NCI-H524 (cell line): ENCODE measurements at places on chromosomes 2 and 18.
A peak's percentile ranks its signal among the peaks of the same experiment; 100 is the strongest.

GRCh38 chr18:35653392-35654135 is 72.0 kb downstream of the GALNT1 start:
- DNase-seq: no peak

GRCh38 chr18:6672821-6673308 is 56.7 kb upstream of the ARHGAP28 start:
- DNase-seq: no peak

- no peak for DNase-seq
Measured at GRCh38 chr2:137178951-137179377, 413.6 kb downstream of the THSD7B start.

DNA sequence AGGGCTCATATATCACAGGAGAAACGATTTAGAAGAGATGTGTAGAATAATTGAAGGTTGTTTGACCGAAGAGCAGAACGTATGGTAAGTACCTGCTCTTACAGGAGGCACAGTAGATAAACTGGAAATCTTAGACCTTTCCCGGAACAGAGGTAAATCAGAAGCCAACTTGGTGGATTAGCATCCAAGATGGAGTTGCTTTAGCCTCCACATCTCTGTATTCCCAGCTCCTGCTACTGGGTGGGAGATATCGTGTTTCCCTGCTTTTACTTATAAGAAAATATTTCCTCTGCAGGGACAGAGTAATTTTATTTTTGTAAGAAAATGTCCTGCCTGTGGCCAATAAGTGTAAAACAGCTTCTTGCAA is 164.5 kb downstream of the SLC39A10 start:
- DNase-seq: no peak

- DNase-seq: no peak
Measured at GRCh38 chr2:12493031-12493513, 223.7 kb upstream of the TRIB2 start.

- no peak for DNase-seq
Measured at GRCh38 chr2:197209742-197210408, 100.7 kb downstream of the ANKRD44 start.

DNA sequence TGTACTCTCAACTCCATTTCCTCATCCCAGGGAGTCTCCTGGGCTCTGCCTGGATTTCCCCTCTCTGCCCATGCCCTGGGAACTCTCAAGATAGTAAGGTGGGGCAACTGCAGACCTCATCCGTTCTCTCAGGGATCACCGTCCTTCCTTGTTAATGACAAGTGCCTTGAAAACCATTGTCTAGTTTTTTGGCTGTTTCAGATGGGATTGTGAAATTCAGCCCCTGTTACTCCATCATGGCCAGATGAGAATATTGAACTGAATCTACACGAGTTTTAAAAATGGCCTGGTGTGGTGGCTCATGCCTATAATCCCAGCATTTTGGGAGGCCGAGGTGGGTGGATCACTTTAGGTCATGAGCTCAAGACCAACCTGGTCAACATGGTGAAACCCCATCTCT is 665 bp upstream of the HRH4 start:
- DNase-seq: no peak

- DNase-seq: no peak
Measured at GRCh38 chr2:208062113-208062512, 36.8 kb upstream of the PLEKHM3 start.

DNA sequence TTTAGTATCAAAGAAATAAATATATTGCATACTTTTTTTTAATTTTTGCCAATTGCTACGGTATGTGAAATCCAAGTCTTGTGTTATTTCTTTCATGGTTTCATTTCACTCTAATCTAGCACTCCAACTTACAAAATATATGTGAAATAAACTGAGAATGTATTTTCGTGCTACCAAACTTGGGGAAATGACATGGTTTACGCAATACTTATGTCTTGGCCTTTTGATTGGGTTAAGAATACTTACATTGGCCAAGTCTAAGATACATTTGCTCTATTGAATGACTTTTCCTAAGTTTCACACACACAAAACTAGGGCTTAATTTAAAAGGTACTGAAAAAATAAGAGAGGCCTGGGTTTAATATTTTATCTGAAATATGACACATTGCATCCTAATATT is 80.5 kb downstream of the VRK2 start:
- no peak for DNase-seq

DNA sequence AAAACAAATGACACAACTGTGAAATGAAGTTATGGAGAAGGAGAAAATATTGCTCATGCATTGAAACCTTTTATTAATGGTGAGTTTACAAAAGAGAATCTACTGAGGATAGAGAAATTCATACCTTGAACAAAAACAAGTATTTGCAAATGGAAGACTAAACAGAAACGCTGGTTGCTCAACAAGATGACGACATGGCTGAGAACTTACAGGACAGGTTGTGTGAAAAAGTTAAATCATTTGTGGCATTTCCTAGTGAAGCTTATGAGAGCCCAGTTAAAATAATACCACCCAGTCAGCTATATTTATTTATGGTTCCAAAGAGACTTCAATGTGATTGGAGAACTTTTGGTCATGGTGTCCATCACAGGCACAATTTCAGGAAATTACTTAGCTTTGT is 148.6 kb upstream of the PKDCC start:
- DNase-seq: no peak

- DNase-seq: peak; percentile 29
Measured at GRCh38 chr18:45505497-45506206, 109.6 kb upstream of the SLC14A2 start.

GRCh38 chr2:105919826-105920225 is 175.1 kb downstream of the NCK2 start:
- no peak for DNase-seq

GRCh38 chr2:190213441-190214335 is 105.9 kb downstream of the HIBCH start:
- no peak for DNase-seq

GRCh38 chr2:234951664-234952269 is at the start of gene SH3BP4:
Gene SH3BP4, plus strand, starts transcription at chr2:234952017. Its CDS starts 82,986 bp downstream, at chr2:235035003.
- peak; percentile 13 for DNase-seq

DNA sequence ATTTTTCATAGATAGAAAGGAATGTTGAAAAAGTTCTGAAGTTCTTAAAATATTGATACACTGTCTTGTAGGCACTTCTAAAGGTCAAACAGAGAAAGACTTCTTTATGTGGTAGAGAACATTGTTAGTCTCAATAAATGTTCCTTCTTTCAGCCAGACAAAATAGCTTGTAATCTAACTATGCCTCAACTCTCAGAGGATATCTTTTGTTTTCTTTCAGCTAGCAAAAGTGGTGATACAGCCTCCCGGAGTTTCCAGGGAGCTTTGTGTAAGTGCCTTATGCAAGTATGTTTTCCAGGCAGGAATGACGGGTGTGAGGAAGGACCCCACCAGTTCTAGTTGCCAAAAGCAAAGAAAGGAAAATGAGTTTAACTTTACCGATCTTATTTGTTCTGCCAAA is 452.1 kb upstream of the ST6GAL2 start:
- DNase-seq: no peak

GRCh38 chr2:161122772-161123530 is 37.3 kb upstream of the TANK start:
- no peak for DNase-seq

- DNase-seq: no peak
Measured at GRCh38 chr18:27713738-27714095, 463.2 kb downstream of the CDH2 start.

DNA sequence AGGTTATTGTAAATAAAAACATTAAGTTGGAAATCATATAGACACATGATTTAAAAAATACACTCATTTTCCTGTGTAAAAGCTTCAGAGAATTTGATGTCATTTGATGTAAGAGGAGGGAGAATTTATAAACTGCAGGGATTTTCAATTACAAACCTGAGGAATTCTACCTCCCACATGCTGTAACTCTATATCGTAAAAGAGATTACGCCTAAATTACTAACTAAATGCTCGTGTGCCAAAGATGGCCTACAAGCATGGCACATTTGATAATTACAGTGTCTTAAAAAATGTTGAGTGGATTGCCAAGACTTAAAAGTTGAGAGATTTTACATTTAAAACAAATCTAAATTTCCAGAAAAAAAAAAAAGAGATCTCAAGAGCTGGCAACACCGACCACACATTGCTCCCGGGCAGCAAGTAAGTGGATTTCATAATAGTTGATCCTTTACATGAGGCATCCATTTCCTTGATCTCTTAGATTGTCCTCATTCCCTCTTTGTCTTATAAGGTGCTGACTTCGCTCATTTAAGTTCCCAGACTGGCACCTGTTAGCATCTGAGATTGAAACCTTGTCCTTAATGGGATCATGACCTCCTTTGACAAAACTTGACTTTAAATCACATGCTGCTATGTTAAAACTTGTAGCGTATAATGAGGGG is 840.3 kb upstream of the ZEB2 start:
- DNase-seq: no peak

DNA sequence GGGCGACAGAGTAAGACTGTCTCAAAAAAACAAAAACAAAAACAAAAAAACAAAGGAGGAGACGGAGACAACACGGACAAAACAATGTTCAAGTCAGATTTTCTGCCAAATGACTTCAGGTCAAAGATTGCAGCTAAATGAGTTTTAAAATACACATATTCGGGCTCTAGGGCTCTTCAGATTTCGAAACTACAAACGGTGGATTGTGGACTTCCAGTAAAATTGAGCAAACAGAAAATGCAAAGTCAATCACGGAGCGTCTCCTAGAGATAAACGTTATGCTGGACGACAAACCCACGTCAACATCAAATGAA is 558 bp downstream of the MRPS5 start:
- no peak for DNase-seq

GRCh38 chr18:22314001-22314400 is 103.7 kb downstream of the CTAGE1 start:
- DNase-seq: no peak

GRCh38 chr18:73511771-73512503 is 635.7 kb downstream of the FBXO15 start:
- no peak for DNase-seq

GRCh38 chr2:134273256-134273983 is 19.5 kb downstream of the MGAT5 start:
- DNase-seq: no peak

DNA sequence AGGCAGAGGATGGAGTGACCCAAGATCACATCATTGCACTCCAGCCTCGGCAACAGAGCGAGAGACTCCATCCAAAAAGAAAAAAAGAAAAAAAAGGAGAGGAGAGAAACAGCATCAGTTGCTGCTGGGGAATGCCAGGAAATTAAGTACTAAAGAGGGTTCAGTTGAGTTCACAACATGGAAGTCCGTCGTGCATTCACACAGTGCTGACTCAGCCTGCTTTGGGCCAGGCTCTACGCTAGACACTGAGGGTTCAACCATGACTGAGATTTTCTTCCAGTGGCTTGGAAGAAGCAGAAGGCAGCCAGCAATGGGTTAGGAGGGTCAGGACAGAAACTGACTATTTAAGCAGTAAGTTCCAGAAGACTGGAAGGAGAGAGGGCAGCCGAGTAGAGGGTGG is 108.8 kb downstream of the FMNL2 start:
- DNase-seq: no peak

DNA sequence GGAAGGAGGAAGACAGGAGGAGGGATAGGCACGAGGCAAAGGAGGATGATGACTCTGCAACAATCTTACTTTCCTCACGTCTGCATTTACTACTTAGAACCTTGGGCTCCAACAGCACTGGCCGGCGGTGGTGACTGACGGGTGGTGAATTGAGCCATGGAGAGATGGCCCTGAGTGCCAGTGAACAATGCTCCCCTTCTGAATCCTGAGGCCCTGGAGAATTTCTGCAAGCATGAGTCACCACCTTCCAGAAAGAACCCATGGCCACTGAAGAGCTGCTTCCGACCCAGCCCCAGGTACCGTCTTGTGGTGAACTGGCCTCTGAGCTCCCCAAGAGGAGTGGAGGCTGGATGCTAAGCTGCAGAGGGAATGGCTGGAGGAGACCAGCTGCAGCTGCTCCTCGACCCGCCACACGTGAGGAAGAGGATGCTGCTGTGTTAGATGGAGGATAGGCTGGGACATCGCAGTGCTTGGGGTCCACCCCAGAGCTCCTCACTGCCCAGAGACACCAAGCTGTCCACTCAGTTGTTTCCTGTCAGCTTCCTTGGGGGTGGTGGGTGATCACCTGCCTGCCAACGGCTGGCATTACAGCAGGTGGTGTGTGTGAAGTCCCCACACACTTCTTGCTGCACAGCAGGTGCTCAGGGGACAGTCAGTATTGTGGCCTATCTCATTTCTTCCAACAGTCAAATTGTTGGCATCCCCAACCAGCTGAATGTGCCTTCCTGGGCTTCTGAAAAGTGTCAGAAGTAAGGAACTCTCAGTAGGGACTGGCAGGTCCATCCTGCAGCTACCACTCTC is 186.5 kb upstream of the ID2 start:
- DNase-seq: no peak

GRCh38 chr2:234437642-234438304 is 59.1 kb downstream of the ARL4C start:
- DNase-seq: no peak

DNA sequence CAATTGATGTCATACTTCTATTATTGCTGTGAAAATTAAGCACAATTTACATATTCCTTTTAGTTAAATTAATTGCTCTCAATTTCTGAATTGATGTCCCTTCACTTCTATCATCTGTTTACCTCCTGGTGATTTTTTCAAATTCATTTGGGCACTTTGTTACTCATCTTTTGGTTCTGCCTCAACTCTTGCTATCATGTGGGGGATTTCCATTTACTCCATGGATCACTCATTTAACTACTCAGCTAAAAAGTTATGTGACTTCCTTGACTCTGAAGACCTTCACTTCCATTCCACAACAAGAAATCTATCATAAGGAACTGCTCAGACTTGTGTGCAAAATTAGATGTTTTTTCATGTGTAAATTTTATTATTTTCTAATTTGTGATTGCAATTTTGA is 126.2 kb downstream of the EHBP1 start:
- no peak for DNase-seq

- no peak for DNase-seq
Measured at GRCh38 chr2:19426144-19426543, 67.7 kb upstream of the OSR1 start.

DNA sequence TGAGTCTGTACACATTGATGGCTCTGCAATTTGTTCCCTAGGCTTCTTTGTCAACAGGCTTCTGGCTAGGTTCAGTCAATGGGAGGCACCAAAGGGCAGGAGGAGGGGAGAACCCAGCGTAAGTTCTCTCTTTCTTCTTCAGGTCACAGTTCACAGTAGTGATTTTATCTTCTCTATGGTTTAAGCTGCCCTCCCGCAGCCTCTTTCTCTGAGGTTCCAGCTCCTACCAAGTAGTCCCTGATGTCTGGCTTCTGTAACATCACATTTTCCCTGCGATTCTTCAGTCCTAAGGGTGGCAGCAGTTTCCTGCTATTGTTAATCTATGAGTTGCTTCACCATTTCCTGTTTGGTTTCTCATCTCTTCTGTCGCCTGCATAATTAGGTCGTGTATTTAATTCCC is 107.4 kb downstream of the CPO start:
- DNase-seq: no peak

DNA sequence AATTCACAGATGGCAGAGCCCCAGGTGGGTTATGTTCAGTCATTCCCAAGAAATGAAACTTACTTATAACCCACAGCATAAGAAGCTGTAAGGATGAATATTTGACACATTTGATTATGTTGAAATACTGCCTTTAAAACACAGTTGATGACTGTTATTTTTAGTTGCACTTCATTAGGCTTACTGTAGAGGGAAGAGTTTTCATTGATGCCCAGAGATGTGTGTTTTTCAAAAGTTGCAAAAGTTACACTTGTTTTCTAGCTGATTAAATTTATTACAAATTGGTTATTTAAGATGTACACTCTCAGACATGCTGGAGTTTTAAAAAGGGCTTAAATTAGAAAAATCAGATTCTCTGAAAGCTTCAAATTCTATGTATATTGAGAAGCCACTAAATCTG is 506.1 kb downstream of the PARD3B start:
- DNase-seq: no peak

- DNase-seq: no peak
Measured at GRCh38 chr2:207240649-207241048, 74.9 kb upstream of the KLF7 start.

GRCh38 chr2:31967790-31968189 is 43.0 kb downstream of the MEMO1 start:
- no peak for DNase-seq
